ENCODE measurements at places on chromosomes 7 and 10. TPM values are rescaled to one million over a fixed set of nuclear protein-coding genes. Genes with fewer than 3 reads are reported as not detected.

DNA sequence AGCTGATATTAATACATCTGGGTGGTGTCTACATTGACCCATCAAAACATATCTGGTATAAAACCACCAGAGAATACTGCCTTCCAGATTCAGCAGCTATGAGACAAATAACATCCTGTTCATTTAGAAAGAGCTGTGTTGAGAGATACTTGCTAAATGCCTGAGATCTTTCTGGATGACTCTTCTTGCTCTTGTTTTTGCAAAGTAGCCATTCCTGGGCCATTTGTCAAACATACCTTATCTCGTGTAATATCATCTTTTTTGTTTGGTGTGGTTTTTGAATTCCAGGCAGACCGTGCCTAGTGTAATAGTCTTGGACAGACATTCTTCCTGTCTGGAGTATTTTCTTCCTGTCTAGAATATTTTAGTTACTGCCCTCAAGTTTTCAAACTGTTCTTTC lies 74.7 kb upstream of the PRR15 start:
- no peak overlapping the region for H3K4me3 ChIP-seq
- no peak overlapping the region for H3K27ac ChIP-seq
- peaks cover 34% of the 10 kb centered on the region for H3K4me1 ChIP-seq
- no peaks in the 10 kb centered on the region for H3K36me3 ChIP-seq
- no peak for DNase-seq

Gene EEF1AKMT2
- total RNA-seq: 14.3 TPM

DNA sequence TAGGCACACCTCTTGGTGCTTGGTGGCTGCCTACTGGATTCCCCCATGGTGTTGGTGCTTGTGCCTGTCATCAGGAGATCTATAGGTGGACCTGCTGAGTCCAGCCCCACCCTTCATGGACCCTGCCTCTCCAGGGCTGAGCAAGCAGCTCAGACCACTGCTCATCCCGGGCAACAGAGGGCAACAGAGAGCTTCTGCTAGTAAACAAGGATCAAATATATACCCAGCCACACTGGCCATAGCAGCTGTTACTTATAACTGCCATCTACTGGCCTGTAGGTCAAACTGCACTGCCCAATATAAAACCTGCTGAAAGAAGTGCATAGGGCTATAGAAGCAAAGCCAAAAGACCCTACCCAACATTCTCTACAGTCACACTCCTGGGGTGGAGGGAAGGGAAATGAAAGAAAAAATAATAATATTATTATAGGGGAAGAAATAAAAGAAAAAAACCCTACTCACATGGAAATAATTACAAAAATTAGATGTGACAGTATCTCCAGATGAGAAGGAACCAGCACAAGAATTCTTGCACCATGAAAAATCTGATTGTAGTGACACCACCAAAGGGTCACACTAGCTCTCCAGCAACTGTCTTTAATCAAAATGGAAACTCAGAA lies 54.9 kb upstream of the ZNF800 start:
- no peak overlapping the region for H3K27ac ChIP-seq
- no peak for DNase-seq
- H3K36me3 ChIP-seq: no peaks in the 10 kb centered on the region
- no peaks in the 10 kb centered on the region for H3K4me1 ChIP-seq
- H3K4me3 ChIP-seq: no peak overlapping the region

- peak overlapping the region; percentile 73 for H3K4me3 ChIP-seq
- peaks cover 36% of the 10 kb centered on the region for H3K4me1 ChIP-seq
- peak overlapping the region; percentile 77 for H3K27ac ChIP-seq
- H3K27me3 ChIP-seq: peaks cover 7% of the 10 kb centered on the region
- DNase-seq: no peak
Measured at GRCh38 chr10:111077479-111077784, 603 bp downstream of the ADRA2A start.

DNA sequence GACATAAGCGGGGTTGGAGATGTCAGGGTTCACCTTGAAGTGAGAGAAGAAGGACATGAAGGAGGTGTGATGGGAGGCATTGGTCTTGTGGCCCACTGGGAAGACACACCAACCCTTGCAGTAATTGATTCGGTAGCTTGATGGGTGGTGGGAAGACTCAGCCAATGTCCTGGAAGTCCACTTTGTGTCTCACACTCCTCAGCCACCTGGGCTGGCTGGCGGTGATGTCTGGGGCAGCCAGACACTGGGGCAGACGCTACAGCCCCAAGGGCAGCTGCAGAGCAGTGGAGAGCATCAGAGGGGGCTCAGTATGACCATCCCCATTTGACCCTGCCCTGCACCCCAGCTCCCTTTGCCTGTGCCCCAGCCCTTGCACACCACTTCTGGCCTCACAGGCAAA lies 16.7 kb upstream of the DRGX start:
- no peaks in the 10 kb centered on the region for H3K36me3 ChIP-seq
- no peak for DNase-seq
- no peak overlapping the region for H3K27ac ChIP-seq

GRCh38 chr7:111531993-111532392 lies 30.3 kb downstream of the IMMP2L start:
- no peaks in the 10 kb centered on the region for H3K36me3 ChIP-seq
- no peak overlapping the region for H3K27ac ChIP-seq
- no peaks in the 10 kb centered on the region for H3K27me3 ChIP-seq

DNA sequence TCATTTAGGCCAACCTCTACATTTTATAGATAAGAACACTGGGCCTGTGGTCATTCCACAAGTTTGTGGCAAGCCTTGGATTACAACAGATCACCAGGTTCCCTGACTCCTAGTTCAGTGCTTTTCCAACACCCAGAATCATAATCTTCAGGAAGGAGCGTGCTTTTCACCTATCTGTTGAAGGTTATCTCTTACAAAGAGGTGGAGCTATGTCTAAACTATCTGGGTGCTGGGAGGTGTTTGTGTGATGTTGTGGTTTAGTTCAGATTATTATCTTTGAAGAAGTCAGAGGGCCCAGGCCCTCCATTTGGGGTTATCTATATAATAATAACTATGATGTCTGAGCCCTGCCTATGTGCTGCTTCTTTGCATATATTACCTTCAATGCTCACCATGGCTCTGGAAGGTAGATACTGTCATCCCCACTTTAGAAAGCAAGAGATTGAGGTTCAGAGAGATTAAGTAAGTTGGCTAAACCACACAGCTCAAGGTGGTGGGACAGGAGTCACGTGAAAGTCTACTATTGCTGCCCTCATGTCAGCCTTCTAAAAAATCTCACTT lies 24.0 kb downstream of the IL2RA start:
- H3K4me3 ChIP-seq: no peak overlapping the region
- H3K27me3 ChIP-seq: no peaks in the 10 kb centered on the region
- no peak overlapping the region for H3K27ac ChIP-seq
- no peaks in the 10 kb centered on the region for H3K36me3 ChIP-seq

Gene MALRD1
- total RNA-seq: 1.3 TPM

Gene CTNNA3
- under 0.01 TPM for total RNA-seq

Gene NPY
- 6.3 TPM for total RNA-seq

DNA sequence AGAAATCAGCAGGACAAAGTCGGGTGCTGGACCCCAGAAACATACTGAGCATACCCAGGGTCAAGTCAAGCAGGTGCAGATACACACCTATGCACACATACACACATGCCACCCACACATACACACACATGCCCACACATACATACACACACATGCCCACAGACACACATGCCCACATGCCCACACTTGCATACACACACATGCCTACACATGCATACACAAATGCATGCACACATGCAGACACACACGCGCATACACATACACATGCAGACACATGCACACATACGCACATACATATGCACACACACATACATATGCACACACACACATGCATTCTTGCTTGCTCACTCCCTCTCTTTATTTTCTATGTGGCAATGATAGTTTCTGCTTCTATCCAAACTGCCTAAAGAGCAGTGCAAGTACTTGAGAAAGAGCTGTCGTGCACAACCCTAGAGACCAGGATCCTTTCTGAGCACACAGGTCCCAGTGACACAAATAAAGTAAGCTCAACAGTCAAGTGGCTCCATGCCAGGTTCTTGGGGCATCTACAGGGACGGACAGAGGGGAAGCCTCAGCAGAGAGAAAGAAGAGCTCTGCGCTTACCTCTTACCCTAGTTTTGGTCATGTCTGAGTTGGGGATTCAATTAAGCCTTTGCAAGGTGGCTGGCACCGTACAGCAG lies 83.7 kb downstream of the EBF3 start:
- H3K36me3 ChIP-seq: no peaks in the 10 kb centered on the region
- H3K27ac ChIP-seq: no peak overlapping the region
- peaks cover 5% of the 10 kb centered on the region for H3K4me1 ChIP-seq
- DNase-seq: no peak

GRCh38 chr10:6600224-6600987 lies 20.3 kb upstream of the PRKCQ start:
- no peak overlapping the region for H3K27ac ChIP-seq
- DNase-seq: no peak
- no peaks in the 10 kb centered on the region for H3K27me3 ChIP-seq
- no peaks in the 10 kb centered on the region for H3K4me1 ChIP-seq
- H3K4me3 ChIP-seq: no peak overlapping the region

DNA sequence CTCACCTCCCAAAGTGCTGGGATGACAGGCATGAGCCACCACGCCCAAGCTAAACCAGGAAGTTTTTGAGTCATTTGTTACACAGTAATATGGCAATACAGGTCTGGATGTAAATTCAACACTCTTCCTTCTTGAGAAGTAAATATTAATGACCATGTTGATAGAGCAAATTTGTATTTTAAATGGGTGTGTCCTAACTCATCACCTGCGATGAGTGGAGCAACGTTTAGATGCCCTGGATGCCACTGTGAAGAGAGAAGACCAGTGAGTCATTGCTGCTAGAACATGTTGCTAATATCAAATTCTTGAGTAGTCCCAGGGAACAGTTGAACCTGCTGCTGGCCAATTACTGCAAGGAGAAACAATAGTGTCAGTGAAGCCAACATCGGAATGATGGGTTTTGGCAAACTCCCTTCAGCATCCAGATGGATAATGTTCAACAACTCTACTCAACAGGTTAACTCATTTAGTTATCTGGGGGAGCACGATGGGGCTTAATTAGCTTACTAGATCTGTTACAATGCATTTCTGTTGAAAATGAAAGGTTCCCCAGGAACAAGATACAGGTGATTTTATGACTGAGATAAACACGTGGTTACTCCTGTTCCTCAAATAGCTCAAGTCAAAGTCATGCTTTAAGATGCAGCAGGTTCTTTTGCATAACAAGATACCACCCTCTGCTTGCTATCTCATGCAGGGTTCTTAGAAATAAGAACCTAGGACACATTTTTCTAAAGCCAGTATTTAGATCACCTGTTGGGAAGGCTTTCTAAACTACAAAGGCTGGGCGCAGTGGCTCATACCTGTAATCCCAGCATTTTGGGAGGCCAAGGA lies 146.8 kb downstream of the CALN1 start:
- no peak overlapping the region for H3K27ac ChIP-seq
- no peaks in the 10 kb centered on the region for H3K27me3 ChIP-seq
- no peak for DNase-seq
- H3K4me3 ChIP-seq: no peak overlapping the region

GRCh38 chr10:94614558-94614957 lies 69.0 kb downstream of the HELLS start:
- no peak for DNase-seq
- no peaks in the 10 kb centered on the region for H3K27me3 ChIP-seq
- H3K4me3 ChIP-seq: no peak overlapping the region
- no peaks in the 10 kb centered on the region for H3K36me3 ChIP-seq
- H3K27ac ChIP-seq: no peak overlapping the region

- no peak overlapping the region for H3K4me3 ChIP-seq
- no peaks in the 10 kb centered on the region for H3K27me3 ChIP-seq
- no peak overlapping the region for H3K27ac ChIP-seq
- no peak for DNase-seq
- H3K4me1 ChIP-seq: no peaks in the 10 kb centered on the region
Measured at GRCh38 chr7:17487343-17487742, 188.9 kb downstream of the AHR start.
